ENCODE measurements at places on chromosomes 13 and 19. TPM values are rescaled to one million over a fixed set of nuclear protein-coding genes. Genes with fewer than 3 reads are reported as not detected.

SGCG gene
- total RNA-seq, result 0.09 TPM

ZNF419 gene
- total RNA-seq, result 36.2 TPM

NCAN gene
- 0.36 TPM for total RNA-seq

CPB2 gene
- not detected for total RNA-seq

SMIM17 gene
- total RNA-seq, result not detected

PNMA8B gene
- 8.8 TPM for total RNA-seq

OR4F17 gene
- total RNA-seq, result not detected

ACP5 gene
- not detected for total RNA-seq

KCNRG gene
- 1.9 TPM for total RNA-seq

PRX gene
- total RNA-seq, result 9.1 TPM

ZNF223 gene
- 7.5 TPM for total RNA-seq

SYT5 gene
- total RNA-seq, result 0.53 TPM

ZNF888 gene
- total RNA-seq, result 7.3 TPM

SIGLEC11 gene
- total RNA-seq, result 0.03 TPM

CCDC106 gene
- total RNA-seq, result 42.4 TPM

ACER1 gene
- total RNA-seq, result not detected

WTIP gene
- total RNA-seq, result 29.4 TPM

AMH gene
- total RNA-seq, result 45.6 TPM

PDX1 gene
- total RNA-seq, result not detected

C13orf46 gene
- total RNA-seq, result not detected

GET3 gene
- total RNA-seq, result 44.8 TPM

POGLUT2 gene
- total RNA-seq, result 15.7 TPM

All from cardiac muscle cell (in vitro differentiated cells and primary cell).